ENCODE measurements at places on chromosomes 11 and 22.

- DNase-seq: no peak
Observed at GRCh38 chr11:112132737-112133136, 31.2 kb downstream of the IL18 start.

GRCh38 chr11:107770551-107770951, 58.7 kb upstream of the SLN start:
- DNase-seq: no peak

DNA sequence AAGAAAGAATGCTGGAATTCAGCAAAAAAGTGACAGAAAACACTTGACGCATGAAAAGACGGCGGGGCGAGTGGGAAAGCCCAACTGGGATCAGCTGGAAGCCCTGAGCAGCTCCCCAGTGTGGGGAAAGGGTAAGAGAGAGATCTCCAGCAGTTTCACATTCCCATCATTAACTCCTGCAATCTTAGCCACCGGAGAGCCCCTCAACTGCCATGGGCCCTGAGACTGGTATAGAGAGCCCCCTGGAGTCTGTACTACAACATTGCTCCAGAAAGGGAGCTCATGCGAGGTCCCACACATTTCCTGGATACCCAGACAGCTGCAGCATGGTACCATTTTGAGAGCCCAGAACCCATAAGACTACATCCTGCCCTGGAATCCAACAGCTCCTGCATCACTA, 31.1 kb downstream of the MRGPRX4 start:
- no peak for DNase-seq

GRCh38 chr22:37017356-37017755, 1.9 kb downstream of the TST start:
- DNase-seq: no peak

DNA sequence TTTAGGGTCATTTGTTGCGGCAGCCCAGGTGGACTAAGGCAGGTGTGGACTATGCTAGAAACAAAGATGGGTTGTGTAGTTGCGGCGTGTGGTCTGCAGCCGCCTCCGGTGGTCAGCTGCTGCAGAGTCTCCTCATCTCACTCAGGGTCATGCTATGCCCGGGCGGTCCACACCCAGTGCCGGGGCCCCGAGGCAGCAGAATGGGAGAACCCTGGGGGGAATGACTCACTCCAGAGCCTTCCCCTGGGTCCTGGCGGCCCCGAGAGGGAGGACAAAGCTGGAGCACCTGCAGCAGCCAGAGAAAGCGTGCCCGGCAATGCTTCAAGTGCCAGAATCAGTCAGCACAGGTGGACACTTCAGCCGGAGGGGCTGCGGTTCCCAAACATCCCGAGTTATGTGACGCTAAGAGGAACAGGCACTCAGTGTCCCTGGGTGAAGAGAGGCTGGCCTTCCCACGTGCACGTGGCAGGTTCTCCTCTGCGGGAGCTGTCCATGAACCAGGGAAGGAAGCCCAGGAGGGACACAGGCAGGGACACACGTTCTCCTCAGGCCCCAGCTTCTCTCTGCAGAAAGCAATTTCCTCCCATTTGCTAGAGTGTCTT, 289.6 kb upstream of the B3GAT1 start:
- peak; percentile 20 for DNase-seq

GRCh38 chr22:20761536-20761935, 12.4 kb upstream of the SERPIND1 start:
- no peak for DNase-seq

GRCh38 chr11:76228875-76229149, 22.5 kb upstream of the WNT11 start:
- DNase-seq: no peak

- no peak for DNase-seq
Observed at GRCh38 chr11:86171627-86172026, 72.9 kb upstream of the EED start.

GRCh38 chr11:120904116-120904515, 119.8 kb upstream of the TBCEL start:
- no peak for DNase-seq
